ENCODE measurements at places on chromosomes 3 and 15.

- peak; percentile 14 for DNase-seq
These were observed 207.1 kb downstream of the PTPRG start for GRCh38 chr3:61768284-61769037.

DNA sequence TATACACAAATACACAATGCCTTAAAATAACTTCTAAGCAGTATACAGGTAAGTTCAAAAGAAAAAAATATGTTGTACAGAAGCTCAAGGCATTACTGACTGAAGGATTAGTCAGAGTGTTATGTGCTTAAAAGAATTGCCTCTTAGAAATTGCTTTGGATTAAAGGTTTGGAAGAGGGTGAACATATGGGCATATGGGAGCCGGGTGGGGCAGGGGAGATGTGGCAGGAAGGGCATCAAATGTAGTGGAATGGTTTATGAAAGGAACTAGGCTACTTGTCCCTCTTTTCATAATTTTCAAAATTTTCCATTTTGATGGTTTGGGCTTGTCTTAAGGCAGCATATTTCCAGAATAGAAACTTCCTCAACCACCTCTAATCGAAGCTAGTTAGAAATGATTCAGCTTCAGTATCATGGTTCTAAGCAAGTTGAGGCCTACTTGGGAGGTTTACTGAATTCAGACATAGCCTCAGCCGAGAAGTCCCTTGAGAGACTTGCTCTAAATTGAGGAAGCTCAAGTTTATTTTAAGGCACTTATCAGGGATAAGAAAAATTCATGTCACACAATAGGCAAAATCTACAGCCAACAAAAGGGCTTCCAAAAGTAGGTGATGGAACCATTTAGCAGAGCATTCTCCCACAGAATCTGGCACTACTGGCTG is 10.1 kb upstream of the GOLGB1 start:
- no peak for DNase-seq

DNA sequence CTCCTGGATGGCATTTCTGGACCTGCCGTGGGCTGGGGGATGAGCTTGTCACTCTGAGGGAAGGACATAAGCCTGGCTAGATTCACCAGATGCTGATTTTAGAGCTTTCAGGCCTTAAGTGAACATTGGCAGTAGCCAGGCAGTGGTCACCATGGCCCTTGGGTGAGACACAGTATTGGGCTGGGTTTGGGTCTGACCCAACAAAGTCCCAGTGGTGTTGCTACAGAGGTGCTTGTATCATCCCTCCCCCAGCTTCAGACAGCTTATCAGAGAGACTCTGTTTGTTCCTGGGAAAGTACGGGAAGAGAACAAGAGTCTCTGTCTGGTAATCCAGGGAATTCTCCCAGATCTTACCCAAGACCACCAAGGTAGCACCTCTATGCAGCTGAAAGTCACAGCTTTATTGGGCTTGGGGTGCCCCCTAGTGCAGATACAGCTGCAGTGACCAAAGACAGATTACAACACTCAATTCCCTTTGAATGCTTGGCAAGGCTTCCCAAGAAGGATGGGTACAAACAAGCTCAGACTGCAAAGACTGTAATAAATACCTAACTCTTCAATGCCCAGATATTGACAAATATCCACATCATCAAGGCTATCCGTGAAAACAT is 9.8 kb upstream of the RUVBL1 start:
- peak; percentile 73 for DNase-seq

- DNase-seq, result no peak
These were observed 34.0 kb upstream of the GK5 start for GRCh38 chr3:142259359-142259758.

- peak; percentile 86 for DNase-seq
These were observed 12.4 kb downstream of the CIB1 start for GRCh38 chr15:90221246-90221900.

DNA sequence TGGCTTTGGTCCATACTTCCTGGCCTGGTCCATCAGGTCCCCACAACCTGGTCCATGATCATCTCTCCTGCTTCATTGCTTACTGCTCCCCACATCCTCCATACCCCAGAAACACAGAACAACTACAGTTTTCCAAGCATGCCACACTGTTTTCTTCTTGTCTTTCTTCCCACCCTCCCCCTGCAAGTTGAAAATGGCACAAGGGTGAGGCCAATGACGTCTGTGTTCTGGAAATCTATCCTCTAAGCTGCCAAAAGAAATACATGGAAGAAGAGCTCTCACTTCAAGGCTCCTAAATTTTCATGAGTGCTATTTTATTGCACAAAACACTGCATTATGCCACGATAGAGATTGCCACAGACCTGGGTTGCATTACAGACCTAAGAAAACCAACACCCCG is 404.4 kb downstream of the VPS13C start:
- DNase-seq, result no peak

All from fibroblast of skin of scalp (primary cell).